ENCODE measurements at places on chromosomes 16 and 17.
A peak's percentile ranks its signal among the peaks of the same experiment; 100 is the strongest.

GRCh38 chr17:19346351-19347255 is 15.9 kb downstream of the B9D1 start:
- no peak for DNase-seq

DNA sequence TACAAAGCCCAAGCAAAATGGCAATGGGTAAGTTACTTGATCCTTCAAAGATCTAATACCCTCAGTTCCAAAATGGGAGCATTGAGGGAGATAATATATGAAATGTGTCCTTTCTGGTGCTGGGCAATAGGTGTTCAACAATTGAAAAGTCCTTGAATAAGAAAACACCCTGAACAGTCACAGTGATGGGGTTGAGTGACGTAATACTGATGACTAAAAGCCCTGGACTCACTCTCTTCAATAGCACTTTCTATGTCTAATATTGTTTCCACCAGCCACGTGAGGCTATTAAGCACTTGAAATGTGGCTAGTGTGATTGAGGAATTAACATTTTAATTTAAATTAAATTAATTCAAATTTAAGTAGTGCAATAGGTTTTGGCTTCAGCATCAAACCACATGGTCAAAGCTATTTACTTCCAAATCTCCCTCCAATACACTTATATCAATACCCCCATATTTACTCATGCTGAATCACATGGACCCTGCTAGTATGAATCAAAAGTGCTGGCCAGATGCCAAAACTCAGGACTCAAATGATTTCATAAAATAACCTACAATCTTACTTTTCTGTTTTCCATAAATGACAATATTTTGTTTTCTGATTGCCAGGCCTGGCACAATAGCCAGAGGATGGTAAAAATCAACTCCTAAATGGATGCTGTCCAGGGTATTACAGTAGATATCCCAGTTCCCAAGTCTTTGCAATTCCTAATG is 516.2 kb downstream of the HAPSTR1 start:
- no peak for DNase-seq

GRCh38 chr17:8382052-8382879 is 727 bp downstream of the RPL26 start:
- no peak for DNase-seq

GRCh38 chr17:32461498-32461852 is 17.2 kb downstream of the PSMD11 start:
- no peak for DNase-seq

DNA sequence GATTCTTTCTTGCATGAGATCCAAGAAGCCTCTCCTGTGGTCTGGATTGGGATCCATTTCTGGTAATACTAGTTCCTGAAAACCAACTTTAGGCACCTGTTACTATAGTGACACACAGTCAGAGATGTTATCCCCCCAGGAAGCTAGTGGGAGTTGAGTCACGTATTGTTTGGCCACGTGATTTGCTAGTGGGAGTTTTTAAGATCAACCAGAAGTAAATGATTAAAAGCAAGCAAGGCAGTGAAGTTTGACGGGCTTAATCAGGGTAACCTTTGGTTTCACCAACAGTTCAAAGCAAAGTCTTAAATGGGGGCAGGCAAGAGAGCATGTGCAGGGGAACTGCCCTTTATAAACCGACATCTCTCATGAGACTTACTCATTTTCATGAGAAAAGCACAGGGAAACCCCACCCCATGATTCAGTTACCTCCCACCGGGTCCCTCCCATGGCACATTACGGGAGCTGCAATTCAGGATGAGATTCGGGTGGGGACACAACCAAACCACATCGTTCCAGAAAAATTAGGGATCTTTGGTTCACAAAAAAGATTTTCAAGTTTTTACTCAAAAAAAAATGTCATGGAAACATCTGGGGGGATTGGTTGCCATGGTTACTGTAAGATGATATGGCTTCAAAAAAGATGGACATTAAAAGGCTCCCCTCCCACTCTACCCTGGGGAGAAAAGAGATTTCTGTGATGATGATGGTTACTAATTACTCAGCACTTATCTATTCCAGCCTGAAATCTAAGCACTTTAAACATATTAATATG is 483.1 kb upstream of the ERCC4 start:
- DNase-seq = no peak

- peak; percentile 56 for DNase-seq
Measured at GRCh38 chr17:41689497-41690299, 1.0 kb downstream of the EIF1 start.

DNA sequence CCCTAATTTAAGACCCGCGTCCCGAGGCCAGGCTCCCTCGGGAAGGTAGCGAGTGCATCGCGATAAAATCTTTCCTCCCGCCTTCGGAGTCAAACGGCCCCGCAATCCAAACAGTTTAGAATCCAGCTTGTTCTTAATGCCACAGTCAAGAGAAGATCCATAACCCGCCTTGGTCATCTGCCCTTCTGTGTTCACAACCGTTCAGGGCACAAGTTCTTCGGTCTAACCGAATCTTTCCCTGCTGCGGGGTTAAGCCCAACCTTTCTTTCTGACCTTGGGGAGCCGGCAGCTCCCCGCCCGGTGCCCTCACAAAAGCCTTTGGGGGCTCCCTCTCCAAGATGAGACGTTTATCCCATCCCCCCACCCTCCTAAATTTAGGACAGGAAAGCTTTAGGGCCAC is 30.3 kb downstream of the CPSF4L start:
- DNase-seq = no peak

- DNase-seq = peak; percentile 38
Measured at GRCh38 chr16:14286368-14287230, 215.5 kb downstream of the MRTFB start.

DNA sequence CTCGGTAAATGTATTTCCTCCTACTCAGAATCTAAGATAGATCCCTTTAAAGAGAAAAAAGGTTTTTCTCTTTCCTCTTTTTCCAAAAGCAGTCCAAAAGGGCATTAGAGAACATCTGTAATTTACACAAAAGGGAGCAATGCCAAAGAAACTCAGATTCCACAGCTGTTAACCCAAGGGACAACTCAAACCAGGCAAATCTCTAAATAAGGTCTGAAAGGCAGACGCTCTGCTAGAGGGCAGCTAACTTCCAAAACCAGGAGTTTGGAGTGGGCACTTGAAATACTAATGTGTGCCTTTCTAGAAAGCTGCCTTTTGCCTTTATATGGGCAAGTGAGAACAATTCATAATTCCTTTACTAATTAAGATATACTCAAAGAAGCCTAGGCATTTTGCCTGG is 435.7 kb downstream of the ZFHX3 start:
- DNase-seq = no peak

- DNase-seq = no peak
Measured at GRCh38 chr17:17778308-17779014, 58.3 kb downstream of the SREBF1 start.

DNA sequence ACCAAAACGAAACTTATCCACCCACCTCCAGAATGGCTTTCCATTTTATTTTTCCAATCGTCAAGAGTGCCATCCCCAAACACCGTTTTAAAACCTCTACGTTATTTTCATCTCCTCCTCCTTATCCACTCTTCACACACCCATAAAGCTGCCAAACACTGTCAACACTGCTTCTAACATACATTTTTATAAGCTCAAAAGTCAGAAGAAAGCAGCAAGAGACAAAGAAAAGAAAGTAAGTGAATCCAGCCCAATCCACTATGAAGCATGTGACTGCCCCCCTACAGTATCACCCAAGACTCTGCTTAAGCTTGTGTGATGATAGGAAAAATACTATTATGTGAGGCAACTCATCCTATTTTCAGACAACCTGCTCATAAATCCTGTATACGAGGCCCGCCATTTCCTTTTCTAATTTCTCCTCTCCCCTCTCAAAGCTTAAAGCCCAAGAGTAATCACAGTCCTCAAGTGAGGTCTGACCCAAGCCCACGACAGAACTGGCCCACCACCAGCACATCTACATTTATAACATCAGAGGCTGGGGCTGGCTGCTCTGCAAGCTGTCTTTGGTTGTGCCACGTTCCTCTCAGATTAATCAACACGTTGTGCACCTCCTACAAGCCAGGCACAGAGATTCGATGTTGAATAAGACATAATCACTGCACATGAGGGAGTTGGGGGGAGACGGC is 16.3 kb downstream of the USP31 start:
- no peak for DNase-seq

DNA sequence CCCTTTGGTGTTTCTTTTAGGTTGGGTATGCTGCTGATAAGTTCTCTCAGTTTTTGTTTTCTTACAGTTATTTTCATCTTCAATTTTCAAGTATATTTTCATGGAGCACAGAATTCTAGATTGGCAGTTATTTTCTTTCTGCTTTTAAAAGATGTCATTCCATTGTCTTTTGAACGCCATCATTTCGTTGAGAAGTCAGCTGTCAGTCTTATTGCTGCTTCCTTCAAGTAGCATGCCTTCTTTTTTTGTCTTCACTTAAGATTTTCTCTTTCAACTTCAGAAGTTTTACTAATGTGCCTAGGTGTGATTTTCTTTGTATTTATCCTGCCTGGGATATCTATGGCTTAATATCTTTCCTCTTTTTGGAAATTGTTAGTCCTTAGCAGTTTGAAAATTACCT is 262.2 kb upstream of the PMFBP1 start:
- DNase-seq = no peak

- DNase-seq = no peak
Measured at GRCh38 chr16:9003322-9003721, 39.6 kb upstream of the USP7 start.

DNA sequence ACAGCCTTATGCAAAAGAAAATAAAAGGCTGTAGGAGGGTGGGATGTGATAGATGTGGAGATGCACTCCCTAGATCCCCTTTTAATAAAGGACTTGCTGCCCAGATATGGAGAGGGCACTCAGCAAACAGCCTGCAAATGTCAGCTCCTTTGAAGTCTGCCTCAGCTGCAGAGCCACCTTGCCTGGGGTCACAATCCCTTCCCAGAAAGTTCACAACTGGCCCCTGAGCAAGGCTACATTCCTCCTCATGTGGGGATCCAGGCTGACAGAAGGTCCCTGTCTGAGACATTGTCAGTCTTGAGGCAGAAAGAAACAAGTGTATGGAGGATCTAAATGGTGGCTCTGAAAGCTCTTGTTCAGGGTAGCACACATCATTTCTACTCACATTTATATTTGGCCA is 36.1 kb downstream of the SLFN11 start:
- no peak for DNase-seq

GRCh38 chr17:28470914-28471366 is 2.5 kb upstream of the SLC13A2 start:
- DNase-seq = no peak

DNA sequence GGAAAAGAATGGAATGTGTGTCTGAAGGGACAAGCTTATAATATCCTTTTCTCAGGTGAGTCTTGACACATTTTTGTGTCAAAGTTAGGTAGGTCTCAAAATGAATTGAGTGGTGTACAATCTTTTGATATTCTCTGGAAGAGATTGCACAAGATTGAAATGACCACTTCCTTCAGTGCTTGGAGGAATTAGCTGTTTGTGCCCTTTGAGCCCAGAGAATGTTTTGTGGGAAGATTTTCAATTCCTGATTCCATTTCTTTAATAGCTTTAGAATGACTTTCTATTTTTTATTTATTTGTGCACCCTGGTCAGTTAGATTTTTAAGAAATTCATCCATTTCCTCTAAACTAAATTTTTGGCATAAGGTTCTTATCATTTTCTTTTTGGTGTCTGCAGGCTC is 1.6 kb upstream of the CCL13 start:
- no peak for DNase-seq

DNA sequence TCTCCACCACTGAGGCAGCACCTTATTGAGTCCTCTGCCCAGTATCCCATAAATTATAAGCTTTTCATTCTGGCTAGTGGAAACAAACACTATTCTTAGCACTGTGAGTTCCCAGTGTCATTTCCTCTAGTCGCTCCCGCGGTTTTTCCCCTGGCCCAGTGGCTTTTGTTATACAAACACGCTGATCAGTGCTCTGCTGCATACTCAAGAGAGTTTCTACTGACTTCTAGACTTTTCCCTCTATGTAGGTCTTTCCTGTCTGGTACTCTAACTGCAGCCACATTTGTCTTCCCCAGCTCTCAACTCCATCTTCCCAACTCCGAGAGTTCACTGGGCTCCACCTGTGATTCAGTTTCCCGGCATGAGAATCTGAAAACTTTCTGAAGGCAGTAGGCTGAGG is 556.6 kb upstream of the SALL1 start:
- DNase-seq = no peak

DNA sequence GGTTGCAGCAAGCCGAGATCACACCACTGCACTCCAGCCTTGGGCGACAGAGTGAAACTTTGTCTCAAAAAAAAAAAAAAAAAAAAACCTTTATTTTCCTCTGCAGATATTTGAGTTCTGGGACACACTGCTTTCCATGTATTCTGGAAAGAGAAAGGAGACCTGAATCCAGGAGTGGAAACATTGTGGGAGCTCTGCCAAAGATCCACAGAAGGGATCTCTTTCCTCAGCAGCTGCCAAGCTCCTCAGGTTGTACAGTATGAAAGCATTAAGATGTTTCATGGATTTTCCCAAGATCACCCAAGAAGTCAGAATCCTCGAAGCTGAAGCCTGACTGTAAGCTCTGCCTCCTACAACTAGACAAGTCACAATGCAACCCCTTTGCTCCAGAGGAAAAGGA is 13.5 kb downstream of the NPRL3 start:
- DNase-seq = no peak

DNA sequence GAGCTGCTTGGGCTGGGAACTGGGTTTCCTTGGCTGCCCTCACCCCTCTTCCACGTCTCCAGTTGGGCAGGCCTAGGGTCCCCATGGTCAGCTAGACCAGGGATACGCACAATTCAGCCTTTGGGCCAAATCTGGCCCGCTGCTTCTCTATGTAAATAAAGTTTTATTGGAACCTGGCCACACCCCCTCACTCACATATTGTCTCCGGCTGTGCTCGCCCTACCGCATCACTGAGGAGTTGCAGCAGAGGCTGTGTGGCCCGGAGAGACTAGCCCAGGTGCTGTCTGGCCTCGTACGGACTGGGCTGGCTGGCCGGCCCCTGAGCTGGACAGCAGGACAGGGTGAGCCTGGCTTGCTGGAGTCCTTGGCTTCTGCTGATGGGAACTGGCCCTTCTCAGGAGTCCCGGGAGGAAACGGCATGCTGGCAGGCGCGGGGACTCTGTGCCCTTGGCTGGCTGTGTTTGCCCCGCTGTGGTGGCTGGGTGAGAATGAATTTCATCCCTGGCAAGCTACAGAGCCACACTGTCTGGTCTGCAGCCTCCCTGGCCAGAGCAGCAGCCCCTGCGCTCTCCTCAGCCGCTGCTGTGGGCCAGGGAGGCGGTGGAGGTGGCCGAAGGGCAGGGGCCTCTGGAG is 82.0 kb downstream of the ENGASE start:
- DNase-seq = no peak

DNA sequence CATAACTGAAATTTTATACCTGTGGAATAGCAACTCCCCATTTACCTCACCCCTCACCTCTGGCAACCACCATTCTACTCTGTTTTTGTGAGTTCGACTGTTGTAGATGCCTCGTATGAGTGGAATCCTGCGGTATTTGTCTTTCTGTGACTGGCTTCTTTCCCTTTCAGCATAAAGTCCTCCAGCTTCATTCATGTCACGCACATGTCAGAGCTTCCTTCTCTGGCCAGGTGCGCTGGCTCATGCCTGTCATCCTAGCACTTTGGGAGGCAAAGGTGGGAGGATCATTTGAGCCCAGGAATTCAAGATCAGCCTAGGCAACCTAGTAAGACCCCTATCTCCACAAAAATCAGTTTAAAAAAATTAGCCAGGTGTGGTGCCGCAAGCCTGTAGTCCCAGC is 278.4 kb downstream of the PARN start:
- DNase-seq = no peak

- DNase-seq = no peak
Measured at GRCh38 chr17:82745524-82745923, 6.3 kb upstream of the TBCD start.

GRCh38 chr16:3821184-3821583 is 59.3 kb downstream of the CREBBP start:
- DNase-seq = no peak

Measured in activated T-cell treated with anti-CD3 and anti-CD28 coated beads, Interleukin-2, amount 50 U/mL, for 72 hours (primary cell).